ENCODE measurements at places on chromosomes 1 and 21.

DNA sequence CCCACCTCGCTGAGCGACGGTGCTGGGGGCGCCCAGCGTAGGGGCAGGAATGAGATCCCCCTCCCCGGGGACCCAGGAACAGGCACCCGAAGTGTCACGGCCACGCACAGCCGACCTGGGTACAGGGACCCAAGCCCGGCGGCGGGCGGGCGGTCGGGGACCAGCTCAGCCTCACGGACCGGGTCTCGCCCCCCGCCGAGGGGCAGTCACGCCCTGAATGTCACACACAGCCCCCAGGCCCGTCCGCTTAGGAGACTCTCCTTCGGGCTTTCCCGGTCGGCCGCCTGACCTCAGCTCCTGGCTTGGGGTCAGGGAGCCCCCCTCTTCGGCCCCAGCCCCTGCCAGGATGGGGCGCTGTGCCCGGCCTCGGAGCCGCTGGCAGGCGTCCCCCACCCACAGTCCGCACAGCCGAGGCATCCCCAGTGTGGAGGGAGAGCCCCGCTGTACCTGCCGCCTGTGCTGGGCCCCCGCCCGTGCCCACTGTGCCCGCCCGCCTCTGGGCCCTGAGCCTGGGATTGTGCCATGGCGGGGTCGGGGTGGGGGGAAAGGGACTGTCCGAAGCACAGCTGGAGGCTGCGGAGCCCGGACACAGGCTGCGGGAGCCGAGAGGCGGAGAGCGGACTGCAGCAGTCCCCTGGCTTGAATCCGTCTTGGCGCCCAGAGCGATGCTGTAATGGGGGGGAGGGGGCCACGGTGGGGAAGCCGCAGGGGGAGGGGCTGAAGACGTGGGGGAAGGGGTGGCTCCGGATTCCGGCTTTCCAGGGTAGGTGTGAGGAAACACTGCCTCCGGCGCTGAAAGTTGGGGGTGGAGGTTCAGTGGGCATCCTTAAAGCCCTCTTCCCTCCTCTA, 627 bp upstream of the DLGAP3 start:
- DNase-seq = peak; percentile 56

GRCh38 chr1:204782118-204782700, 88.5 kb upstream of the NFASC start:
- no peak for DNase-seq

GRCh38 chr1:151384584-151384983, 12.1 kb upstream of the SELENBP1 start:
- no peak for DNase-seq

- DNase-seq = no peak
Observed at GRCh38 chr1:198619375-198620140, 19.3 kb upstream of the PTPRC start.
